ENCODE measurements at places on chromosomes 11 and 22.

- no peaks in the 10 kb centered on the region for H3K27me3 ChIP-seq
- H3K27ac ChIP-seq = no peak overlapping the region
- no peaks in the 10 kb centered on the region for H3K36me3 ChIP-seq
- H3K4me3 ChIP-seq = no peak overlapping the region
- no peaks in the 10 kb centered on the region for H3K4me1 ChIP-seq
These were observed 461.7 kb upstream of the CADM1 start for GRCh38 chr11:115965767-115966504.

DNA sequence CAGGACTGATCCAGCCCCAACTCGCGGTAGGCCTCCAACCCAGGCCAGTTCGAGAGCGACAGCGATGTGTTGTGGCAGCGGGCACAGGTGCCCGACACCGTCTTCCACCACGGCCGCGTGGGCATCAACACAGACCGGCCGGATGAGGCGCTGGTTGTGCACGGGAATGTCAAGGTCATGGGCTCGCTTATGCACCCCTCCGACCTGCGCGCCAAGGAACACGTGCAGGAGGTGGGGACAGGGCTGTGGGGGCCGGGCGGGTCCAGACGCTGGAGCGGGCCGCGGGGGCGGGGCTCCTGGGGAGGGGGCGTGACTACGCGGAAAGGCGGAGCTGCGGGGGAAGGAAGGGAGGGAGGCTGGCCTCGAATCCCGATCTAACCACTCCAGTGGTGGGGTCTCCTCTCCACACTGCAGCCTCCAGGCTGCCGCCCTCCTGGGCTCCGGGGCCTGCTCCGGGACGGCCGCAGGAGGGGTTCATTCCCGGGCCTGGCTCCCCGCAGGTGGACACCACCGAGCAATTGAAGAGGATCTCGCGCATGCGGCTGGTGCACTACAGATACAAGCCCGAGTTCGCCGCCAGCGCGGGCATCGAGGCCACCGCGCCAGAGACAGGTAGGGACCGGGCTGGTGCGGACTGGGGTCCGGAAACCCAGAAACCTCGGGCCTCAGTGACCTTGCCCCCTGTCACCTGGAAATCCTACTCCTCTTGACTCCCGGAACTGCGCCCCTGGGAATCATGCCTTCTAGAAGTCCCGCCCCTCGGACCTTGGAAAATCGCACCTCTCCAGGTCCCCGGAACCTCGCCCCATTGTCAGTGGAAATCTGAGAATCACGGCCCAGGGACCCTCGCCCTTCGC, 14.9 kb downstream of the TMEM258 start:
- H3K27ac ChIP-seq = peak overlapping the region; percentile 64
- peak; percentile 92 for DNase-seq
- H3K4me3 ChIP-seq = no peak overlapping the region
- no peaks in the 10 kb centered on the region for H3K27me3 ChIP-seq
- peaks cover 7% of the 10 kb centered on the region for H3K4me1 ChIP-seq

- H3K36me3 ChIP-seq = no peaks in the 10 kb centered on the region
- no peak overlapping the region for H3K27ac ChIP-seq
- DNase-seq = no peak
- H3K4me1 ChIP-seq = peaks cover 2% of the 10 kb centered on the region
These were observed 108.4 kb downstream of the SPON1 start for GRCh38 chr11:14070896-14071295.

DNA sequence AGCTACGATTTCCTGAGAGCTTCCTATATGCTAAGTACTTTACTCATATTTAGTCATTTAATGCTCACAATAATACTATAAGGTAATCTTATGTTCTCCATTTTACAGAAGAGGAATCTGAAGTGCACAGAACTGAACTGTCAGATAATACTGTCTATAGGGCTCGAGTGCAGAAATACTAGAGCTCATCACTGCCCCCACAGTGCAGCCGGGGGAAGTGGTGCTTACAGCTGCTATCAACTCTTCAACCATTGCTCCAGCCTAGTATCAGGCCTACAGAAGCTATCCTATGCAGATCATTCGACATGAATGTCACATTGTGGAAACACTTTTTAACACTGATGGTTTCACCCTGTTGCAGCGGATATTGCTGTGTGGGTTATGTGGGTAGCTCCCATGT, 929.9 kb downstream of the NTM start:
- H3K36me3 ChIP-seq = no peaks in the 10 kb centered on the region
- no peaks in the 10 kb centered on the region for H3K4me1 ChIP-seq
- no peak overlapping the region for H3K27ac ChIP-seq
- no peak overlapping the region for H3K4me3 ChIP-seq
- no peak for DNase-seq

DNA sequence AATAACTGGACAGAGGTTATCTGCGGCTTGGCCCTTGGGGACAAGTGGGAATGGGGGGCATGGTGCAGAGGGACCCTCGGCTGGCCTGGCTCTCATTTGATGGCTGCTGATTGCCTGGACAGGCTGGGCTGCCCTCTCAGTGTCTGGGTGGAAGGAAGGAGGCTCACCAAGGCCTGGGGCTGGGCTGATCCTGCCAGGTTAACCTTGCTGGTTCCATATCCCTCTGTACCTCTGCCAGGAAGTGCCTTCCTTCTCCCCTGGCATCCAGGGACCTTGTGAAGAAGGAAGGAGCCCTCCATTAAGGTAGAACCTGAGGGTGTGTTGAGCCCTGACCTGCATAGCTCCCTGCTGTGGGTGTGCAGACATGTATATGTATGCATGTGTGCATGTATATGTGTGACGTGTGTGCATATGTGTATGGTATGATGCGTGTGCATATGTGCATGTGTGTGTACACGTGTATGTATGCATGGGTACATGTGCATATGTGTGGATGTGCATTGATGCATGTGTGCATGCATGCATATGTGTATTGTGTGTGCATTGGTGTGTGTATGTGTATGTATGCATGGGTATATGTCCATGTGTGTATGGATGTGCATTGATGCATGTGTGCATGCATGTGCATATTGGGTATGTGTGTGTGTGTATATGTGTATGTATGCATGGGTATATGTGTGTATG, 433.9 kb downstream of the TBC1D22A start:
- no peaks in the 10 kb centered on the region for H3K36me3 ChIP-seq
- no peak overlapping the region for H3K4me3 ChIP-seq
- H3K27ac ChIP-seq = no peak overlapping the region
- no peaks in the 10 kb centered on the region for H3K27me3 ChIP-seq

GRCh38 chr11:71218789-71219499, 33.4 kb downstream of the SHANK2 start:
- DNase-seq = no peak
- H3K27me3 ChIP-seq = no peaks in the 10 kb centered on the region
- H3K36me3 ChIP-seq = no peaks in the 10 kb centered on the region
- no peaks in the 10 kb centered on the region for H3K4me1 ChIP-seq
- H3K27ac ChIP-seq = no peak overlapping the region
- no peak overlapping the region for H3K4me3 ChIP-seq

DNA sequence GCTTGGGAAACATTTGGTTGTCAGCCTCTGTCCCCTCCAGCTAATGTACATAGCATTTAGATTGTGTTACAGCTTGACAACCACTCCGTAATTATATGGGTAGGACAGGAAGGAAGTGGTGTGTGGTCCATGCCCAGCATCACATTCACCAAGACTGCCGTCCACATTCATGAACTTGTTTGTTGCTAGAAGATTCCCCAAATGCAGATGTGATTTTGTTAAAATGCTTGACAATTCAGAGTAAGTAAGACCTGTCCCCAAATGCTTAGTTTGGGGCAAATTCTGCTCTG, 1482.7 kb downstream of the TBC1D22A start:
- no peak for DNase-seq
- no peaks in the 10 kb centered on the region for H3K4me1 ChIP-seq
- no peak overlapping the region for H3K27ac ChIP-seq
- H3K27me3 ChIP-seq = no peaks in the 10 kb centered on the region

DNA sequence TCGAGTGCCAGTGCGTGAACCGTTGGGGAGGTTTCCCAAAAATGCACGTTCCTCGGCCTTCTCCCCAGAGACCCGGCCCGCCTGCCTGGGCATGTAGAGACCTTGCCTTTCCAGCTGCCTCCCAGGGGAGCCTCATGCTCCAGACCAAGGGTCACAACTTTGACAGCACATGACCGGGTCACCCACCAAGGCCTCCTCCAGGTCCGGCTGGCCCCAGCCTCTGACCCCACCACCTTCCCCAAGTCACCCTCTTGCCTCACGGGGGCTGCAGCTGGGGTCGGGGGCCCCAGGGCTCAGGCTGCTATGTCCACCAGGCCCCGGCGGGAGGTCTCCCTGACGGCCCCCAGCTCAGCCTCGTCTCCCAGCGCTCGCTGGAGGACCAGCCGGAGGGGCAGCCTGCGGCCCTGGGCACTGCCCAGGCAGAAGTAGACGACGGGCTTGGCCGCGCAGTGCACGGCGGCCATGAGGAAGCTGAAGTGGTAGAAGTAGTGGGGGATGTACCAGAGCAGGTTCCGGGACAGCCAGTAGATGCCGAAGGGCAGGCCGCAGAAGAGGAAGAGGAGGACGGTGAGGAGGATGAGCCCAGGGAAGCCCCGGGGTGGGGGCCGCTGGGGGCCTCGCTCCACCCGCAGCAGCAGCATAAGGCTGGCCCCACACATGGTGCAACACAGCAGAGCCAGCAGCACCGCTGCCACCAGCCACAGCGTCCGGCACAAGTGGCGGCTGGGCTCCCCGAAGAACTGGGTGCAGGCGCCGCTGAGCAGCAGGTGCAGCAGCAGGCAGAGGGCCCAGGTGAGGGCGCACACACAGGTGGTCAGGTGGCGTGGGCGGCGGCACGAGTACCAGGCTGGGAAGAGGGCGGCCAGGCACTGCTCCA, 4.4 kb downstream of the MRGPRE start:
- no peaks in the 10 kb centered on the region for H3K4me1 ChIP-seq
- no peaks in the 10 kb centered on the region for H3K27me3 ChIP-seq
- no peak for DNase-seq
- H3K27ac ChIP-seq = no peak overlapping the region
- H3K36me3 ChIP-seq = no peaks in the 10 kb centered on the region

DNA sequence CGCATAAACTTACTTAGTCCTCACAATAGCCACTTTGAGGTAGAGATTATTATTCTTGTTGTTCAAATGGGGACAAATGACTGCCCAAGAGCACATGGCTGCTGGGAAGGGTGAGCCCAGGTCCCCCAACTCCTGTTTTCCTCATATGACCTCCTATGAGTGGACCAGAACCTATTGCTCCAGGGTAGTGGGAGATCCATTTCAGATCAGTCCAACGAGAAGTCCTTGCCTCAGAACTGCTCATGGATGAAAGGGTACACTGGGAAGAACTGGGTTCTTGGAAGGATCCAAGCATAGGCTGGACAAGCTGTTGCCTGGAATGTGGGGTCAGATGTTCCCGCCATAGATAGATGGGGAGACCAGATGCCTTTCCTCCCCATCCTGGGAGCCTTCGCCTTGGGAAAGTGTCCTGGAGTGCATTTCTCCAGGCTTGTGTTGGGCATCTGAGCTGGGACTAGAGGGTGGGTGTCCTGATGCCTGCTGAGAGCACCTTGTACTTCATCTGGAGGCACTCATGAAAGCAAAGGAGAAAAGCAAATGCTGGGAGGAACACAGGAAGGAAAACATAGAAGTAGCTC, 146.3 kb upstream of the B3GAT1 start:
- H3K4me3 ChIP-seq = no peak overlapping the region
- DNase-seq = no peak
- H3K27me3 ChIP-seq = no peaks in the 10 kb centered on the region
- H3K4me1 ChIP-seq = no peaks in the 10 kb centered on the region
- no peaks in the 10 kb centered on the region for H3K36me3 ChIP-seq

DNA sequence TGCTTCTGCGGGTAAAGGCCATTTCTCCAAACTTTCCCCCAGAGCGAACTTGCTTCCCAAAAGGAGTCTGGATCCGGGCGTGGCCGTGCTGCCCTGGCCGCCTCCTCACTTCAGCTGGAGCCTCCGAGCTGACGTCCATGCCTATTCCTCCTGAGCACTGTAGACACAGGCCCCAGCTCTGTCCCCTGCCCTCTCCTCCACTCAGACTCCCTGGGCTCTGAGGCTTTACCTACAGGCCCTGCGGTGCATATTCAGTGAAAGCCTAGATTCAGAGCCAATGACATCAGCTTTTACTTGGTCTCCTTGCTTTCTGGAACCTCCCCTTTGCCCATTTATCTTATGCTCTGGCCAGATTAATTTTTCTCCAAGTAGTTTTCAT, 9.7 kb downstream of the LRP5 start:
- H3K4me3 ChIP-seq = no peak overlapping the region
- no peaks in the 10 kb centered on the region for H3K36me3 ChIP-seq
- H3K4me1 ChIP-seq = peaks cover under 1% of the 10 kb centered on the region
- H3K27ac ChIP-seq = no peak overlapping the region

GRCh38 chr11:111445586-111445985, 66.5 kb upstream of the POU2AF1 start:
- no peaks in the 10 kb centered on the region for H3K36me3 ChIP-seq
- no peak overlapping the region for H3K4me3 ChIP-seq
- H3K4me1 ChIP-seq = no peaks in the 10 kb centered on the region
- no peak overlapping the region for H3K27ac ChIP-seq

- no peaks in the 10 kb centered on the region for H3K27me3 ChIP-seq
- no peaks in the 10 kb centered on the region for H3K36me3 ChIP-seq
- H3K4me3 ChIP-seq = no peak overlapping the region
- no peaks in the 10 kb centered on the region for H3K4me1 ChIP-seq
- DNase-seq = no peak
These were observed 11.4 kb downstream of the EHF start for GRCh38 chr11:34632105-34632791.

GRCh38 chr22:20106205-20106848, 9.6 kb upstream of the RANBP1 start:
- DNase-seq = no peak
- no peak overlapping the region for H3K27ac ChIP-seq
- no peak overlapping the region for H3K4me3 ChIP-seq
- no peaks in the 10 kb centered on the region for H3K27me3 ChIP-seq
- peaks cover 4% of the 10 kb centered on the region for H3K36me3 ChIP-seq

- H3K4me3 ChIP-seq = no peak overlapping the region
- no peak overlapping the region for H3K27ac ChIP-seq
- no peaks in the 10 kb centered on the region for H3K27me3 ChIP-seq
These were observed 13.5 kb downstream of the SPTBN2 start for GRCh38 chr11:66715346-66716085.

- H3K27ac ChIP-seq = no peak overlapping the region
- no peaks in the 10 kb centered on the region for H3K27me3 ChIP-seq
These were observed 143.6 kb downstream of the WNT11 start for GRCh38 chr11:76062733-76063132.

- H3K36me3 ChIP-seq = no peaks in the 10 kb centered on the region
- no peaks in the 10 kb centered on the region for H3K4me1 ChIP-seq
- H3K4me3 ChIP-seq = no peak overlapping the region
- no peak for DNase-seq
These were observed 780.9 kb downstream of the BRD1 start for GRCh38 chr22:49046546-49047361.

GRCh38 chr11:126333142-126333541, 22.3 kb upstream of the ST3GAL4 start:
- no peaks in the 10 kb centered on the region for H3K27me3 ChIP-seq
- H3K4me1 ChIP-seq = peaks cover 13% of the 10 kb centered on the region
- no peaks in the 10 kb centered on the region for H3K36me3 ChIP-seq
- no peak overlapping the region for H3K27ac ChIP-seq

- no peaks in the 10 kb centered on the region for H3K27me3 ChIP-seq
- H3K4me1 ChIP-seq = no peaks in the 10 kb centered on the region
- no peak for DNase-seq
- no peak overlapping the region for H3K27ac ChIP-seq
These were observed 3.1 kb upstream of the MYEOV start for GRCh38 chr11:69290806-69291205.

GRCh38 chr22:45832180-45832579, 144.8 kb downstream of the WNT7B start:
- no peak overlapping the region for H3K27ac ChIP-seq
- H3K4me3 ChIP-seq = no peak overlapping the region
- H3K36me3 ChIP-seq = no peaks in the 10 kb centered on the region
- H3K27me3 ChIP-seq = no peaks in the 10 kb centered on the region
- H3K4me1 ChIP-seq = peaks cover 2% of the 10 kb centered on the region

GRCh38 chr11:19880088-19880345, 167.4 kb downstream of the NAV2 start:
- H3K4me1 ChIP-seq = no peaks in the 10 kb centered on the region
- DNase-seq = no peak
- H3K36me3 ChIP-seq = no peaks in the 10 kb centered on the region
- no peaks in the 10 kb centered on the region for H3K27me3 ChIP-seq
- H3K27ac ChIP-seq = no peak overlapping the region
